ENCODE measurements at places on chromosomes 4 and X.

- no peak for DNase-seq
Observed at GRCh38 chr4:132218406-132218805, 930.7 kb upstream of the PCDH10 start.

GRCh38 chr4:74228691-74229640, 71.0 kb downstream of the MTHFD2L start:
- peak; percentile 45 for DNase-seq

DNA sequence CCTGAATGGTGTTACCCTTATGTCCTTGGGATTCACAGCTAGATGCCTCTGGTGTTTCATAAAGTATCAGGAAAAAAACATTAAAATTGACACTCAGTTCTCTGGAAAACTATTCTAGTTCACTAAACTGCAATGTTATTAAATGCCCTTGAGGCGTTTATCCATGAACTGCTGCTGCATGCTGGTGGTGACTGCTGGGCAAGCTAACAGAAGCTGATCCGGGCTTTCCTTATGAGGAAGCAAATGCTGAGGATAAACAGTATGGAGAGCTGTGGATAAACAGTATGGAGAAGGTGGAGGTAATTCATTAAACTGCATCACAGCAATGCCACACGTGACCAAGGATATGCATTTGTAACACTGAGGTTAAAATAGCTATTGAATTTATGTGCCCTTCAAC, 227.0 kb downstream of the NR3C2 start:
- no peak for DNase-seq

DNA sequence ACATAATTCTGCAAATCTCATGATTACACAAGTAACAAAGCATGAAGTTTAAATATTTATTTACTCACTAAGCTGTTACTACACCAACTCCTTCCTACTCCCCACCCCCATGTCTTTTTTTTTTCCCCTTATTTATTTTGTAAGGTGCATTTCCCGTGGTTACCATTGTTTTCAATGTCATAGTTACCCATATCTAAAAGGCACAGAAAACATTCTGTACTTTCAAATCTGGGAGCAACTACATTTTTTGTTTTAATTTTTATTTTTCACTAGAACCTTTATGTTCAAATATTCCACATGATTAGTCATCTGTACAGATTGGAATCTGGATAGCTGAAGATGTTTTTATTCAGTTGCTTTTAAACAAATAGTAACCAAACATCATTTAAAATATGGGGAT, 62.8 kb downstream of the PPP3CA start:
- no peak for DNase-seq

- DNase-seq, result no peak
Observed at GRCh38 chrX:66200050-66200664, 36.1 kb downstream of the HEPH start.

DNA sequence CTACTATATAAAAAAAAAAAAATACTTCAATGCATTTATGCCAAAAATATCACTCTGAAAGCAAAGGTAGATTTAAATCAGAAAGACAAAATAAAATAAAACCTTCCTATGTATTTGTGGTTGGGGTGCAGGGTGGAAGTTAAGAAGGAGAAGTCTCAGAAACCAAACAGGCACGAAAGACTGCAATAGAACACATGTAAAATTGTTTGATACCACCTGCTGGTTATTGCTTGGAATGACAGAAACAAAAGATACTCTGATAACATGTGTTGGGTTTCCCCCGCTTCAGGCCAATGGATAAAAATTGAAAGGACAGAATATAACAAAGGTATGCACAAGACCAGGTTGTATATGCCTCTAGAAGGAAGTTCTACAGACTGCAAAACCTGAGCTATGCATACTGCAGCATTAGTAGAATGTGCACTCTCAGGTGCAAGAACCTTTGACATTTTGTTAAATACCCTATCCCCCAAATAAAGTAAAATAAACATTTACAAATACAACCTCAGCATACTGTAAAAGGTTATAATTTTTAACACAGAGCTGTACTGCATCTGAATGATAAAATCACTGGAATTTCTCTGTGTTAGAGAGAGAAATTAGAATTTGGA, 118.8 kb downstream of the GABRA2 start:
- DNase-seq, result no peak

DNA sequence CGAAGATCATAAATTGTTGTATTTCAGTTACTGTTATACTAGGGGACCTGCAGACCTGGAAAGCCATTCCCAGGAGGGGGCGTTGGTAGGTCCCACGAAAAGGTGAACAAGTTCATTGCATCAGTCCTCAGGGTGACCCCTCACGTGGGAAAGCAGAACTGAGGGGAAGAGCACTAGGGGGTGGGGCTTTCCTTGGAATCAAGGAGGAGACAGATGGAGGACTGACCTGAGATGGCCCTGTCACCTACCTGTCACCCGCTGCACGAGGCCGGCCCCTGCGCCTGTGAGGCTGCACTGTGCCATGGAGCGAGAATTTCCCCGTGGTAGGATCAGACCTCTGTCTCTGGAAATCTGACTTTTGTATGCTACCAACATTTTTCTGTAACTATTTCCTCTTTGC, 41.8 kb upstream of the CLDN24 start:
- DNase-seq, result no peak

- no peak for DNase-seq
Observed at GRCh38 chr4:57369446-57369845, 259.3 kb upstream of the IGFBP7 start.

GRCh38 chr4:45663003-45663402, 460.9 kb downstream of the GABRG1 start:
- no peak for DNase-seq

DNA sequence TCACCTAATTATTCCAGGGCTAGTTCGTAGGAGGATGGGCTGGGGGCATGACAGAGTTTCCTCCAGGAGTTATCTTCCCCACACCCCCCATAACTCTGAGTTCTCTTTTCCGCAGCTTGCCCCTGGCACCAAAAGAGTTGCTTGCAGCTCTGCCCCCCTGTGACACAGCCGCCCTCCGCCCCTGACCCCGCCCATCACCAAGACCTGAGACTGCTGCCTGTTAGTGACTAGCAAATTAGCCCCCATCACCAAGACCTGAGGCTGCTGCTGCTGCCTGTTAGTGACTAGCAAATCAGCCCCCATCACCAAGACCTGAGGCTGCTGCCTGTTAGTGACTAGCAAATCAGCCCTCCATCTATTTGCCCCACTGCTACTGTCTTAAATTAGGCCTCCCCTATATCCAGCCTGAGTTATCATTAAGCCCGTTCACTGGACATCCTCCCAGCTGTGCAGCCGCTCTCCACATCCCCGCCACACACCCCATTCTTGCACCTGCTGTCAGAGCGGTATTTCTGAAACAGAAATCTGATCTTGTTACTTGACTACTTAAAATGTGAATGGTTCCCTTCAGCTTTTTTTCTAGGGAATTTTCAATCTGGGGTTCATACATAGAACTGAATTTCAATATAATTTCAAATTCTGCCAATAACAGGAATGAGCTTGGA, 1.5 kb upstream of the PAPSS1 start:
- peak; percentile 14 for DNase-seq

- no peak for DNase-seq
Observed at GRCh38 chr4:123748806-123749205, 352.2 kb downstream of the SPRY1 start.

- DNase-seq, result no peak
Observed at GRCh38 chr4:73573794-73574528, 46.3 kb downstream of the RASSF6 start.

GRCh38 chrX:117636826-117637225, 479.8 kb downstream of the KLHL13 start:
- no peak for DNase-seq

DNA sequence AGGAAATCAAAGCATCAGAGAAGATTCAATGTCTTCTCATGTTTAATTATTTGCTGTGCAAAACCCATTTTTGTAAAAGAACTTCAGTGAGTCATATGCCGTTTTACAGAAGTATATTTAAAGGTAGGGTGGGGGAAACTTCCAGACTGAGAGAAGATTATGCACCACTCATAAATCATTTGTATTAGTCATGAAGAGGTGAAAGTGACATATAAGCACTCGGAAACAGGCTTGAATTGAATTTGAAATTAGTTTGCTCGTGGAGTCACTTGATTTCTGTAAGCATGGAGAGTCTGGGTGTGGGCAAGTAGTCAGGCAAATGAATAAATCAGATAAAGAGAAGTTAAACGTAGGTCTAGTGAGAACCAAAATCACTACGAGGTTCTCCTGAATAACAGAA, 335.1 kb downstream of the ANK2 start:
- no peak for DNase-seq
